Activated CD4-positive, alpha-beta memory T cell treated with anti-CD3 and anti-CD28 coated beads for 36 hours (primary cell): ENCODE measurements at places on chromosomes 2 and 18. TPM values are rescaled to one million over a fixed set of nuclear protein-coding genes. Genes with fewer than 3 reads are reported as not detected.
A peak's percentile ranks its signal among the peaks of the same experiment; 100 is the strongest.

GRCh38 chr2:50772607-50773006 lies 259.3 kb downstream of the NRXN1 start:
- no peak for DNase-seq

- DNase-seq, result no peak
Measured at GRCh38 chr2:160290598-160290997, 90.5 kb upstream of the ITGB6 start.

- no peak for DNase-seq
Measured at GRCh38 chr2:240392948-240393830, 42.3 kb upstream of the GPC1 start.

GRCh38 chr2:33583194-33583938 lies 15.7 kb downstream of the FAM98A start:
- DNase-seq, result peak; percentile 25

GRCh38 chr2:219709331-219709761 lies 81.9 kb downstream of the SLC4A3 start:
- DNase-seq, result no peak

PLA2R1 gene
- total RNA-seq, result not detected

ERBB4 gene
- not detected for total RNA-seq

GPAT2 gene
- total RNA-seq, result 16.4 TPM

TRABD2A gene
- 30.1 TPM for total RNA-seq
